Fibroblast of lung (primary cell): ENCODE measurements at places on chromosomes 7 and 10. TPM values are rescaled to one million over a fixed set of nuclear protein-coding genes. Genes with fewer than 3 reads are reported as not detected.
A peak's percentile ranks its signal among the peaks of the same experiment; 100 is the strongest.

DNA sequence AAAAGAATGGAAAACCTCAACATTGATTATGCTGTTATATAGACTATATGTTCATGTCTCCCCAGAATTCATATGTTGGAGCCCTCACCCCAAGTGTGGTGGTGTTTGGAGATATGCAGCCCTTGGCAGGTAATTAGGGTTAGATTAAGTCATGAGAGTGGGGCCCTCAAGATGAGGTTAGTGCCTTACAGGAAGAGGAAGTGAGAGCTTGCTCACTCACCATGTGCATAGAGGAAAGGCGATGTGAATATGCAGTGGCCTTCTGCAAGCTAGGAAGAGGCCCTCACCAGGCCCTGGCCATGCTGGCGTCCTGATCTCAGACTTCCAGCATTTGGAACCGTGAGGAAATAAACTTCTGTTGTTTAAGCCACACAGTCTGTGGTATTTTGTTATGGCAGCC, 14.8 kb downstream of the ZNF33A start:
- no peak overlapping the region for H3K27ac ChIP-seq
- no peaks in the 10 kb centered on the region for H3K27me3 ChIP-seq
- no peak overlapping the region for H3K4me3 ChIP-seq
- no peaks in the 10 kb centered on the region for H3K4me1 ChIP-seq

DNA sequence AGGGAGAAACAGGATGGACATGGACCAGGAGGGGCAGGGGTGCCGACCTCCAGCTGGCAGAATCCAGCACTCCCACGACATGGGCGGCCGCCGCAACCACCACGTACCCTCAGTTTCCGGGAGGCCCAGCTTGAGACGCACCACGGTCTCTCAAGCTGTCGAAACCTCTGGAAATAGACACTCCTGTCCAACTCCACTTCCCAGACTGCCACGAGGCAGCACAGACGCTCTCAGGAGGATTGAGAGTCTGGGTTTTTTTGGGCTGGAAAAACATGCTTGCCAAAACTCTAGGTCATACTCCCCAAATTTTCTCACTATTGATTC, 37.9 kb upstream of the PDGFA start:
- no peaks in the 10 kb centered on the region for H3K27me3 ChIP-seq
- no peaks in the 10 kb centered on the region for H3K4me1 ChIP-seq
- H3K27ac ChIP-seq: no peak overlapping the region
- H3K4me3 ChIP-seq: no peak overlapping the region
- H3K36me3 ChIP-seq: no peaks in the 10 kb centered on the region
- DNase-seq: no peak

- DNase-seq: no peak
- no peaks in the 10 kb centered on the region for H3K27me3 ChIP-seq
- no peak overlapping the region for H3K27ac ChIP-seq
- H3K36me3 ChIP-seq: no peaks in the 10 kb centered on the region
Observed at GRCh38 chr10:131829156-131829930, 71.5 kb upstream of the PPP2R2D start.

Gene HGF
- 108 and 243 TPM in 2 replicates for total RNA-seq

Gene GIMAP7
- total RNA-seq: not detected in 2 replicates

Gene FAM25C
- total RNA-seq: not detected in 2 replicates

DNA sequence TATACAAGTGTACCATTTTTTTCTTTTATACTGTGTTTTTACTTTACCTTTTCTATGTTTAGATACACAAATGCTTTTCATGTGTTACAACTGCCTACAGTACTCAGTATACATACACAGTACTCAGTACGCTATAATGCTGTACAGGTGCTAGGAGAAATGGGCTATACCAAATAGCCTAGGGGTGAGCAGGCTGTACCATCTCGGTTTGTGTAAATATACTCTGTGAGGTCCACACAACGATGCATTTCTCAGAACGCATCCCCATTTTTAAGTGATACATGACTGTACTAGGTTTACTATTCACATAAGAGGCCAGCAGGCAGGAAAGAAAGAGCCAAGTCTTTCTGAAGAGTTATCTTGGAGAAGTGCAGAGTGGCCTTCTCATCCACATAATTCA, 426.4 kb upstream of the MTPN start:
- H3K4me3 ChIP-seq: no peak overlapping the region
- H3K4me1 ChIP-seq: no peaks in the 10 kb centered on the region
- H3K27me3 ChIP-seq: no peaks in the 10 kb centered on the region
- H3K36me3 ChIP-seq: no peaks in the 10 kb centered on the region
- DNase-seq: no peak

GRCh38 chr10:44818041-44818649, 93.0 kb upstream of the TMEM72 start:
- H3K27ac ChIP-seq: no peak overlapping the region
- no peaks in the 10 kb centered on the region for H3K27me3 ChIP-seq
- no peak for DNase-seq
- no peaks in the 10 kb centered on the region for H3K36me3 ChIP-seq
- no peaks in the 10 kb centered on the region for H3K4me1 ChIP-seq

- DNase-seq: peak; percentile 5
- H3K4me3 ChIP-seq: no peak overlapping the region
- no peaks in the 10 kb centered on the region for H3K4me1 ChIP-seq
- H3K27ac ChIP-seq: no peak overlapping the region
- H3K27me3 ChIP-seq: no peaks in the 10 kb centered on the region
Observed at GRCh38 chr7:95798401-95798930, 26.1 kb downstream of the DYNC1I1 start.

- H3K4me1 ChIP-seq: peaks cover 26% of the 10 kb centered on the region
- no peaks in the 10 kb centered on the region for H3K27me3 ChIP-seq
- H3K27ac ChIP-seq: peak overlapping the region; percentile 24
Observed at GRCh38 chr7:51029701-51030191, 247.1 kb upstream of the GRB10 start.

DNA sequence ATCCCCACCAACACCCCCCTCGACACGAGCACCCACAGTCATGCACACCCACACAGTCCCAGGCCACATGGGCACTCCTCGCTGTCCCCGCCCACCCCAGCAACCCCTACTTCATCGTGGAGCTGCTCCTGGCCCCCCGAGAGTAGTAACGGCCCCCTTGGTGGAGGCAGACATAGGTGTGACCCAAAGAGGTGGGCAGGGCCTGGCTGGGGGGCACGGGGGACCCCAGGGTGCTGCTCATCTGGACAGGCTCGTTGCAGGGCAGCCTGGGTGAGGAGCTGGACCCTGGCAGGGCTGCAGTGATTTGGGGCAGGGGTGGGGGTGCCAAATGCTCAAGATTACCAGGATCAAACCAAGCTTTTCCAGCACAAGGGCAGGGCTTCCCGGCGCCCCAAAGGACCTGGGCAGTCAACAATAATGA, 42.4 kb upstream of the ZMIZ1 start:
- no peak overlapping the region for H3K4me3 ChIP-seq
- no peak overlapping the region for H3K27ac ChIP-seq
- no peaks in the 10 kb centered on the region for H3K4me1 ChIP-seq
- peaks cover 11% of the 10 kb centered on the region for H3K27me3 ChIP-seq
- no peak for DNase-seq

- H3K27ac ChIP-seq: no peak overlapping the region
- no peaks in the 10 kb centered on the region for H3K36me3 ChIP-seq
- H3K27me3 ChIP-seq: no peaks in the 10 kb centered on the region
- H3K4me3 ChIP-seq: no peak overlapping the region
- peaks cover 2% of the 10 kb centered on the region for H3K4me1 ChIP-seq
Observed at GRCh38 chr7:98137826-98138151, 31.1 kb downstream of the LMTK2 start.

Gene ENTPD1
- total RNA-seq: 1.0 and 3.3 TPM in 2 replicates

- no peak overlapping the region for H3K4me3 ChIP-seq
- DNase-seq: no peak
- no peaks in the 10 kb centered on the region for H3K36me3 ChIP-seq
- H3K27ac ChIP-seq: no peak overlapping the region
- no peaks in the 10 kb centered on the region for H3K27me3 ChIP-seq
Observed at GRCh38 chr7:16450366-16450765, 15.2 kb downstream of the SOSTDC1 start.
